Type B pancreatic cell (in vitro differentiated cells): ENCODE measurements at places on chromosomes 13 and 19. TPM values are rescaled to one million over a fixed set of nuclear protein-coding genes. Genes with fewer than 3 reads are reported as not detected.

Gene OR7D2
- total RNA-seq, result 0.57 and 1.3 TPM in 2 replicates

Gene ATP1A3
- total RNA-seq, result 5.6 TPM in 1 of 2 replicates, not detected in the other

Gene DLL3
- 0.74 and 2.7 TPM in 2 replicates for total RNA-seq

Gene CD22
- 0.92 and 2.1 TPM in 2 replicates for total RNA-seq

Gene SIGLEC8
- total RNA-seq, result not detected in 2 replicates

Gene CD70
- 0.74 and 1.0 TPM in 2 replicates for total RNA-seq

- peaks cover 33% of the 10 kb centered on the region for H3K27me3 ChIP-seq
- no peak overlapping the region for H3K27ac ChIP-seq
- DNase-seq, result no peak
- no peaks in the 10 kb centered on the region for H3K36me3 ChIP-seq
- H3K4me3 ChIP-seq, result no peak overlapping the region
- no peaks in the 10 kb centered on the region for H3K4me1 ChIP-seq
Measured at GRCh38 chr19:42571116-42571515, 23.6 kb downstream of the CEACAM8 start.

GRCh38 chr19:16368385-16369305, 44.0 kb downstream of the KLF2 start:
- peaks cover 28% of the 10 kb centered on the region for H3K4me1 ChIP-seq
- H3K36me3 ChIP-seq, result peaks cover 6% of the 10 kb centered on the region
- no peaks in the 10 kb centered on the region for H3K27me3 ChIP-seq
- no peak overlapping the region for H3K27ac ChIP-seq
- H3K4me3 ChIP-seq, result no peak overlapping the region
- DNase-seq, result no peak

DNA sequence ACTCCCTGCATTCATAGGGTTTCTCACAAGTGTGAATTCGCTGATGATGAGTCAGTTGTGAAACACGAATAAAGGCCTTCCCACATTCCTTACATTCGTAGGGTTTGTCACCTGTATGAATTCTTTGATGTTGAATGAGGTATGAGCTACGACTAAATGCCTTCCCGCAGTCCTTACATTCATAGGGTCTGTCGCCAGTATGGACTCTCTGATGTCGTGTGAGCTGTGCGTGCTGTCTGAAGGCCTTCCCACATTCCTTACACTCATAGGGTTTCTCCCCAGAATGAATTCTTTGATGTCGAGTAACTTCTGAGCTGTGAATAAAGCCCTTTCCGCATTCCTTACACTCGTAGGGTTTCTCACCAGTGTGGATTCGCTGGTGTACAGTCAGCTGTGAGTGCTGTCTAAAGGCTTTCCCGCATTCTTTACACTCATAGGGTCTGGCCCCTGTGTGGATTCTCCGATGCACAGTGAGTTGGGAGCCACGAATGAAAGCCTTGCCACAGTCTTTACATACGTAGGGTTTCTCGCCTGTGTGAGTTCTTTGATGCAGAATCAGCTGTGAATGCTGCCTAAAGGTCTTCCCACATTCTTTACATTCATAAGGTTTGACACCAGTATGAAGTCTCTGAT, 30.5 kb upstream of the COX7A1 start:
- H3K27ac ChIP-seq, result no peak overlapping the region
- H3K4me3 ChIP-seq, result no peak overlapping the region
- no peaks in the 10 kb centered on the region for H3K27me3 ChIP-seq
- DNase-seq, result no peak
- H3K4me1 ChIP-seq, result no peaks in the 10 kb centered on the region
- no peaks in the 10 kb centered on the region for H3K36me3 ChIP-seq

DNA sequence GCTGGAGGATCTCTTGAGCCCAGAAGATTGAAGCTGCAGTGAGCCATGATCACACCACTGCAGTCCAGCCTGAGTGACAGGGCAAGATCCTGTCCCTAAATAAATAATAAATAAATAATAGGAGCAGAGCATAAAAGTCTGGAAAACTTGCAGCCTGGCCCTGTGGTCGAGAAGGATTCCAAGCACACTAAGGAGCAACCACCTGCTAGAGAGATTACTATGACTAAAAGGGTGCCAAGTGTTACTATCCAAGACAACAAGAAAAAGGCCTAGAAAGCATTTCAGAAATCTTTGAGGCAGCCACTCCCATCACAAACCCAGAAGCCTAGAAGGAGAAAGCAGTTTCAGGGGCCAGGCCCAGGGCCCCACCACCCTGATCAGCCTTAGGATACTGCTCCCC, 46.1 kb downstream of the LHFPL6 start:
- no peaks in the 10 kb centered on the region for H3K27me3 ChIP-seq
- no peak overlapping the region for H3K4me3 ChIP-seq
- peaks cover 5% of the 10 kb centered on the region for H3K4me1 ChIP-seq
- no peak overlapping the region for H3K27ac ChIP-seq
- no peak for DNase-seq

GRCh38 chr19:1290196-1290702, 4.6 kb downstream of the EFNA2 start:
- H3K4me1 ChIP-seq, result no peaks in the 10 kb centered on the region
- H3K36me3 ChIP-seq, result no peaks in the 10 kb centered on the region
- H3K27me3 ChIP-seq, result no peaks in the 10 kb centered on the region
- no peak for DNase-seq
- no peak overlapping the region for H3K27ac ChIP-seq

DNA sequence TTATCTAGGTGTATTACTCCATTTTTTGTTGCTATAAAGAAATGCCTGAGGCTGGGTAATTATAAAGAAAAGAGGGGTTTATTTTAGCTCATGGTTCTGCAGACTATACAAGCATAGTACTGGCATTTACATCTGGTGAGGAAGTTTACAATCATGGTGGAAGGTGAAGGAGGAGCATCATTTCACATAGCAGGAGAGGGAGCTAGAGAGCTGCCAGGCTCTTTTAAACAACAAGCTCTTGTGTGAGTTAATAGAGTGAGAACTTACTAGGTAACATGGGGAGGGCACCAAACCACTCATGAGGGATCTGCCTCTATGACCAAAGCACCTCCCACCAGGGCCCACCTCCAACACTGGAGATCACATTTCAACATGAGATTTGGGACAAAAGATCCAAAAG, 221.7 kb upstream of the GPC6 start:
- H3K4me3 ChIP-seq, result no peak overlapping the region
- no peaks in the 10 kb centered on the region for H3K36me3 ChIP-seq
- no peak overlapping the region for H3K27ac ChIP-seq
- H3K4me1 ChIP-seq, result no peaks in the 10 kb centered on the region
